ENCODE measurements at places on chromosomes 11 and 22. TPM values are rescaled to one million over a fixed set of nuclear protein-coding genes. Genes with fewer than 3 reads are reported as not detected.

Gene MOGAT2
- not detected for total RNA-seq

Gene NXPE1
- not detected for total RNA-seq

Gene YAP1
- total RNA-seq: 64.7 TPM

Gene VSIG10L2
- not detected for total RNA-seq

Gene SLC1A2
- 0.40 TPM for total RNA-seq

Gene CRYBA4
- not detected for total RNA-seq

Gene RHOG
- 28.2 TPM for total RNA-seq

Gene ARHGAP20
- total RNA-seq: not detected

Gene GLB1L2
- total RNA-seq: 15.5 TPM

Gene CD3E
- total RNA-seq: not detected

Gene RAB6A
- 99.5 TPM for total RNA-seq

Gene PAMR1
- not detected for total RNA-seq

Gene C22orf23
- total RNA-seq: 0.52 TPM

Gene RIMBP3C
- total RNA-seq: not detected

DNA sequence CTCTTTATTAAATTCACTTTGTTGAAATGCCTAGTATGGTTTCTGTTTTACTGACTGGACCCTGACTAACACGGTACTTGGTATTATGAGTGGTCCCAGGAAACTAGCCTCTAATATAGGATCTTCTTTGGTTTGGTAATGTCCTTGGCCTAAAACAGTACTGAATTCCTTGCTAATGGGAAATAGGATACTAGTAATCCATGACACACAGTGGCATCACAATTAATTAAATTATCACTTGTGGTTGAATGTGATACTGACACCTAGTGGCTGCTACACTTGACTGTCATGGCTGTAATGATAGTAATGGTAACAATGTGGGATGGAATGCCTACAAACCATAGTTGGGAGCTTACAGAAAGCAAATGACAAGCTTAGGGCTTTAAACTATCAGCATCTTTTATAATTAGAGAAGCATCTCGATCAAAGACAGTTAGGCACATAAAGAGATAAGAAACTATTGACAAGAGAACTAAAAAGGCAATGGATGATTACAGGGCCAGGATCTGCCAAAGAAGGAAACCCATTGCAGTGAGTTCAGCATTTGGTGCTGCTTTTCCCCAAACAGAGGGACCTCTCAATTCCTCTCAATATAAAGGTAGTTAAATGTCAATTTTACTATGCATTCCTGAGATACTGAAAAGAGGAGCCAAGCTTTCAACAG is 8.6 kb downstream of the DNHD1 start:
- peak; percentile 24 for DNase-seq

DNA sequence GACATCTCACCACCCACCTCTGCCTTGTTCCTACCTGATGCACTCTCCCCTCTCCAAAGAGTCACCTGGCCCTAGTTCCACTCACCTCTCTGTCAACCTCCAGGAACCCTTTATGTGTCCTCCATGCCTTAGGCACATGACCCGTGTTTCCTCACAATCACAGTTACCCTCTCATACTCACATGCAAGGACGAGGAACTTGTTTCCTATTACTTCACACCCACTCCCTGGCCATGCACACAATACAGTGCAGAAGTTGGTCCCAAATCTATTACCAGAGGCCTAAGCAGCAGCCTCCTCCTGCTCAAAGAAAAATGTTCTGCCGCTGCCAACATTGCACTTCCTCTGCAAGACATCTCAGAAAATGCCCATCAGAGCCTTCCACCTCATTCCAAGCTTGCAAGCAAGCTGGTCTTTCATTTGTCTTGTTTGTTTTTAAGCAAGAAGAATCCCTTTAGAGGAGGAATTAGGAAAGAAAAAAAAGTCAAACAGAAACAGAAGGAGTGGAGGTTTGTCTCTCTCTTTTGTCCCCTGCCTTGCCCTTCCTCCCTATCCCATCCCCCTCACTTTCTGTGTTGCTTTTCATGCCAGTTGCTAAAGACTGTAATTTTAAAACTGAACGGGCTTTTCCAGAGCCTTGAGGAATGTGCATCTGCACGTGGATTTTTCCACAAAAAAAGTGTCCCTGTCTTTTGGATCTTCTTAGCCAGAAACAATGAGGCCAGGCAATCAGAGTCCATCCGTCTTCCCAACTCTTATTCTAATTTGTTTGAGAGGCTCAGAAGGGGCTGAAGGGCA is 63.4 kb downstream of the KCNJ1 start:
- DNase-seq: no peak

GRCh38 chr11:4190098-4190497 is 95.5 kb downstream of the RRM1 start:
- DNase-seq: no peak

GRCh38 chr11:123924027-123924426 is 15.4 kb upstream of the OR4D5 start:
- DNase-seq: no peak

- no peak for DNase-seq
Measured at GRCh38 chr11:2574043-2574552, 125.7 kb downstream of the KCNQ1OT1 start.

GRCh38 chr11:71251761-71252268 is 562 bp downstream of the SHANK2 start:
- DNase-seq: peak; percentile 79

DNA sequence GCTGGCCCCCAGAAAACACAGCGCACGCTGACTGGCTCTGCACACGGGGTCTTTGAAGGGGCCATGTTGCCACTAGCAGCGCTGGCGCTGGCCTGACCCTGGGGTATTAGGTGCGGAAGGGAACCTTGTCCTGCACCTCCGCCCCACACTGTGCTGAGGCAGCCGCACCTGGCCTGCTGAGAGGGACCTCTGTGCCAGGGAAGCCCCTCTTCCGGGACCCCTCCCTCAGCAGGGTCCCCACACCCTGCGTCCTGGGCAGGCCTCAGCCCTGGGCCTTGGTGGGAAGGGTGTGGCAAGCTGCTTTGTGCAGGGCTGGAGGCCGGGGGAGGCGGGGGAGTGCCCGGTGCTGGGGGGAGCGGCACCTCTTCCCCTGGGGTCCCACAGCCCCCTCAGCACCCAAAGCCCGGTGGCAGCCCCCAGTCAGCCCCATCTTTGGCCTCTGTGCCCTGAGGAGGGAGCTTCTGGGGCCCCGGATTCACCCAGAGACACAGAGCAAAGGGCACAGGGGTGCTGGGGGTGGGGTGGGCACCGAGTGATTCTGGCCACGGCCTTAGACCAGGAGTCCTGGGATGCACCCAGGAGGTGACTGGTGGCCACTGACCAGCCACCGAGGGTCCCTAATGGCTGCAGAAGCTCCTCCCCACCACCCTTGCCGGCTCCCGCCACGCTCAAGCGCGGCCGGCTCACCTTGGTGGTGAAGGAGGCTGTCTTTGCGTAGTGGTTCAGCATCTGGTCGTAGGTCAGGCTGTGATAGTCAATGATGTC is 11.4 kb downstream of the TTLL8 start:
- no peak for DNase-seq

GRCh38 chr11:45936511-45937054 is 14.1 kb downstream of the LARGE2 start:
- no peak for DNase-seq

- DNase-seq: no peak
Measured at GRCh38 chr11:83599066-83599465, 312.9 kb upstream of the CCDC90B start.

DNA sequence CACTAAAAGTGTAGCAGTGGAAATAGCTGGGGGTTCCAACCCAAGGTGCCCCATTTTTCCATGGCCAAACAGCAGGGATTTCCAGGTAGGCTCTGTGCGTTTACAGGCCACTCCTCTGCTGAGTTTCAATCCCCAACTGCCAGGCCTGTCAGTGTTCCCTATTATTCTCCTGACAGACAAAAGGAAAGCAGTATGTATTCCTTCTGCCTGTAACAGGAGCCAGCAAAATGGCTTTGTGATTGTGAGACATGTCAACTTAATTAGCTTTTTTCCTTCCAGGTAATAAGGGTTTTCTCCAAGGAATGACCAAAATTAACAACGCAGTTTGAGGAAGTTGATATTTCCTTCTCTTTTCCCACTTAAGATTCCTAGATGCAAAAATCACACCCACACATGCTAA is 277.1 kb upstream of the MPPED2 start:
- DNase-seq: no peak

- no peak for DNase-seq
Measured at GRCh38 chr11:75313513-75314272, 37.8 kb downstream of the ARRB1 start.

DNA sequence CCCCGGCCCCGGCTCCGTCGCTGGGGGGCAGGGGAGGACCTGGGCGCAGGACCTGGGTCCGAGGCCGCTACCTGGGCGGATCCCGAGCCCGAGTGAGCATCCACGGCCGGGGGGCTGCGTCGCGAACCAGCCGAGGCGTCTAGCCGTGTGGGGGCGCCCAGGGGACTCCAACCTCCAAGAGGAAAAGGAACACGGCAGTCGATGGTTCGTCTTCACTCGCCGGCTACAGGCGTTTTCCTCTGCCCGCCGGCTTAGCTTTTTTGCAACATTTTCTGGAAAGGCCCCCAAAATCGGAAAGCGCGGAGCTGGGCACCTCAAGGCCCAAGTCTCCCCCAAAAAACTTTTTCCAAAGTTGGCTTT is 666 bp downstream of the PDGFB start:
- DNase-seq: no peak

GRCh38 chr22:48366056-48366455 is 1461.6 kb downstream of the BRD1 start:
- DNase-seq: no peak

- DNase-seq: no peak
Measured at GRCh38 chr11:36006556-36006955, 62.7 kb downstream of the LDLRAD3 start.

DNA sequence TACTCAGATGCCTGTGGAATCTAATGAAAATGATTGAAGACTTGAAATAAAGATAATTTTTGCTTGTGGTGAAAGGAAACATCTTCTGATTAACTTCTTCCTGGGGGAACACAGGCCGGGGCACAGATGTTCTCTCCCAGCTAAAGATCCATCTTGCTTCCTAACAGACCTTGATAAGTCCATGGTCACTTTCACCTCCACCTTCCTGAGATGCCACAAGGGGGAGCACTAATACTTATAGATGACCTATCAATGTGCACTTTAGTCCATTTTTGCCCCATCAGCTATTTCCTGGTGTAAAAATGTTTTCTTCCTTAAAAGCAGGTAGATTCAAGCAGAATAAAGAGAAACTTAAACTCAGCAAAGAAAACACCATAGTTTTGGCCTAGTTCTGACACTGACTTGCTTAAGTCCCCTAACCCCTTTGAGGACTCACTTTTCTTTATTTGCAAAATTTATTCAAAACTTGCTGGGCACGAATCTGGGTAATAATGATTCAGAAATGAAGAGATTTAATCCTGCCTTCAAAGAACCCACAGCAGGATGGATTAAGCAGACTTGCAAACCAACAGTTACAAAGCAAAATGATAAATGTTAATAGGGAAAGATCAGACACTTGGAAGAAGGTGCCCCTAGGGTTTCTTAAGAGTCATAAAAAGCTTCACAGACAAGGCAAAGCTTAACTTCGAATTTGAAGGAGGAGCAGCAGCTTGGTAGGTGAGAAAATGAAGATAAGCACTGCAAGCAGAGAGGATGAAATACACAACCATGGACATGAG is 158.7 kb downstream of the RAB38 start:
- peak; percentile 68 for DNase-seq

DNA sequence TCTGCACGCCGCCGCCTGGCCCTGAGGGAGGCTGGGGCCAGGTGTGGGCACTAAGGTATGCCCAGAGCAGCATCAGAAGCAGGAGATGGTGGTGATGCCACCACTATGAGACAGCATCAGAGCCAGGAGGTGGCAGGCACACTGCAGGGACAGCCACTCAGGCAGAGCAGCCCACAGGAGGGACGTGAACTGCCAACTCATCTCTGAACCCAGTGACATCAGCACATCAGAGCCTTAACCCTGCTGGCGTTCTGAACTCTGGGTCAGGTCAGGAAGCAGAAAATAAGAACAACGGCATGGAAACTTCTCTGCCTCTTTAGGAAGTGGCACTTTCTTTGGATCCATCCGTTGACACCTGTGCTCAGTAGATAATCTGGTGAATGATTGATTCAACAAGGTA is 14.7 kb upstream of the IFT27 start:
- DNase-seq: no peak

DNA sequence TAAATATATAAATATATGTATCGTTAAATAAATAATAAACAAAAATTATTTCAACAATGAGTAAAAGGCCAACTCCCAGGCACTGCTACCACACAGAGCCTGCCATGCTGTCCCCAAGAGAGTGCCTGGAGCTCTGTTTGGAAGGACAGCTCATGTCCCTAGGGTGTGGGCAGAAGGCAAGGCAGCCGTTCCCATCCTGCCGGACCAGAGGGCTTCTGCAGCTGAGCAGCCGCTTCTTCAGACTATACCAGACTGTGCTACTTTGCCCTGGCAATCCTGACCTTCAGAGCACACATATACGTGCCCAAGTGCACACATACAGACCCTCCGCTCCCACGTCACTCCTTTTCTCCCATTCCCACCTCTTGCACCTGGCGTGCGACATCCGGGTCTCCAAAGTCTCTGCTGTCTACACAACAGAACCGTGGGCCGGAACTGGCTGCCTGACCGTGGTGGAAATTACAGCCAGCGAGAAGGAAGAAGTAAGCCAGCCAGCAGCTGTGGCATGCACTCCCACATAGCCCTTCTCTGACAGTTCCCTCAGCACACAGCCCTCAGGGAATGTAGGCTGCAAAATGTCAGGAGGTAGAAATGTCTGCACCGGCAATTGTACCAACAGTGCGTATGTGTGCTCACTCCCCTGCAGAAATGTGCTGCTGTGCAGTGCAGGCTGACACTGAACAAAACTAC is 24.0 kb downstream of the PAX6 start:
- DNase-seq: no peak

GRCh38 chr11:102912482-102912830 is 37.7 kb upstream of the MMP12 start:
- no peak for DNase-seq

GRCh38 chr11:13487661-13488030 is 8.2 kb downstream of the PTH start:
- peak; percentile 28 for DNase-seq

DNA sequence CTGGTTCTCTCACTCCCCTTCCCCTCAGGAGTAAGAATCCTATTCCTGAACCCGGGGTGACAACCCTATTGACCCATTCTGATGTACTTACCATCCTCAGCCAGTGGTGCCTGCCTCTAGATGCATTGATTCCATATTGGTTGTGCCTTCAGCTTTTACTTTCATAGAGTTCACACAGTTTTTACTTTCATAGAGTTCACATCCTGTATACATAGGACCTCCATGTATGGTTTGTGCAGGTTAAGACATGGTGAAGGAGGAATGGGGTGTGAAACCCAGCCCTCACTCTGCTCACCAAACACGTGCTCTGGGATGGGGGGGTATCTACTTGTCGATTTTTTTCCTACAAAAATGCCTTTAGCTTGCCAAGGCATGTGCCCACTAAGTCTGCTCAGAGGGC is 105.6 kb upstream of the TBCEL start:
- no peak for DNase-seq
